D341Med (cell line): ENCODE measurements at places on chromosomes 11 and 22.
A peak's percentile ranks its signal among the peaks of the same experiment; 100 is the strongest.

DNA sequence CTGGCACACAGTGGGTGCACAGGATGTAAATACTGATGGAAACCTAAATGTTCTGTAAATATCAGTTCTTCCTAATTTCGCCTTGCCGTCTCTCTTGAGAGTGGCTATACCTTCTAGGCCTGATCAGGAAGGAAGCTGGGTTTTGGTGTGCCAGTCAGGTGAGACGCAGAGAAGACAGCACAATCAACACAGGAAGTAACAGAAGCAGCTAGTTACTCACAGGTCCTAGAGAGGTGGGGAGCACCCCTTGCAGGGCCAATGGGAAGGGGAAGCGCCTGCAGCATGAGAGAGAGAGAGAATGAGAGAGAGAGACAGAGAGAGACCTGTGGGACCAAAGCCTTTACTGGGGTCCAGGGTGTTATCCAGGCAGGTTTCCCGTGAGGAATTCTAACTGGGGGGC is 80.8 kb downstream of the FBLN1 start:
- no peak for DNase-seq

GRCh38 chr11:44303401-44303938 is 6.5 kb downstream of the ALX4 start:
- no peak for DNase-seq

GRCh38 chr22:33299245-33299956 is 241.2 kb upstream of the SYN3 start:
- no peak for DNase-seq

DNA sequence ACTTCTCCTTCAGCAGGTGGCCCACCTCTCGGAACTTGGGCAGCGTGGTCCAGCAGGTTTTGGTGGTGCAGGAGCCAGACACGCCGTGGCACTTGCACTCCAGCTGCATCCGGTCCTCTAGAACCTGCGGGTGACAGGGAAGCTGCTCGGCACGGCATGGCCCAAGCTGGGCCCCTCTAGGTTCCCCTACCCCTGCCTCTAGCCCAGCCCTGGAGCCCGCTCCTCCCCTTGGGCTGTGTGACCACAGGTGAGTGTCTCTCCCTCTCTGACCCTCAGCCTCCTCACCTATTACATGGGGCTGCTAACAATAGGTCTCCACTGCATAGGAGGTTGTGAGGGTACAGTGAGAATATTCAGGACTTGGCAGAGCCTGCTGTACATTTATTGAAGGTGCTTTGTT is 53.8 kb downstream of the WNT7B start:
- no peak for DNase-seq

DNA sequence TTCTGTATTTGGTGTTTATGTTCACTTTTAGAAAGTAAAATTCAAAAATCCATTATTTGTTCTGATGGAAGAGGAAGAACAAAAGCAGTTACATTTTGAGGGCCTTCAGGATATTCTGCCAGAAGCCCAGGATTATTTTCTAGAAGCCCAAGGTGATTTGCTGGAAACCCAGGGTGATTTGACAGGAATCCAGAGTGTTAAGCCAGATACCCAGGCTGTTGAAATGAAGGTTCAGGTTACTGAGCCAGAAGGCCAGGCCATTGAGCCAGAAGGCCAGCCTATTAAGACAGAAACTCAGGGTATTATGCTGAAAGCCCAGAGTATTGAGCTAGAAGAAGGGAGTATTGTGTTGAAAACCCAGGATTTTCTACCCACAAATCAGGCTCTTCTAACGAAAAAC is 33.1 kb downstream of the CCDC15 start:
- DNase-seq, result no peak

GRCh38 chr11:12380565-12381325 is 3.4 kb downstream of the PARVA start:
- DNase-seq, result no peak

DNA sequence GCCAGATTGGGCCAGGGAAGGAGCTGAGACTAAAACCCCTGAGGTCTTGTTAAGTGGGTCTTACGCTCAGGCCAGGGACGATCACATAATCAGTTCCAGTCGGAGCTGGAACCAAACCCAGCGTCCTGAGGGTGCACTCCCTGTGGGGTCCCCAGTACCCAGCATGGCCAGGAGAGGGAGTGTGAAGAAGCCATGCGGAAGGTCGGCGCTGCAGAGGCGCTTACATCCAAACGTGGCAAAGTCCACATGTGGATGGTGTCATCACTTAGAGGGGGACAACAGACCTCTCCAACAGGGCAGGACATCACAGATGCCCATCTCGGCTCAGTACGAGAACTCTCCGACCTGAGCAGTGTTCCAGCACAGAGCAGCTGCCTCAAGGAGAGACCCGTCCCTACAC is 8.3 kb downstream of the ATP5MGL start:
- peak; percentile 59 for DNase-seq

- DNase-seq, result no peak
Observed at GRCh38 chr11:79570104-79570503, 129.3 kb upstream of the TENM4 start.

DNA sequence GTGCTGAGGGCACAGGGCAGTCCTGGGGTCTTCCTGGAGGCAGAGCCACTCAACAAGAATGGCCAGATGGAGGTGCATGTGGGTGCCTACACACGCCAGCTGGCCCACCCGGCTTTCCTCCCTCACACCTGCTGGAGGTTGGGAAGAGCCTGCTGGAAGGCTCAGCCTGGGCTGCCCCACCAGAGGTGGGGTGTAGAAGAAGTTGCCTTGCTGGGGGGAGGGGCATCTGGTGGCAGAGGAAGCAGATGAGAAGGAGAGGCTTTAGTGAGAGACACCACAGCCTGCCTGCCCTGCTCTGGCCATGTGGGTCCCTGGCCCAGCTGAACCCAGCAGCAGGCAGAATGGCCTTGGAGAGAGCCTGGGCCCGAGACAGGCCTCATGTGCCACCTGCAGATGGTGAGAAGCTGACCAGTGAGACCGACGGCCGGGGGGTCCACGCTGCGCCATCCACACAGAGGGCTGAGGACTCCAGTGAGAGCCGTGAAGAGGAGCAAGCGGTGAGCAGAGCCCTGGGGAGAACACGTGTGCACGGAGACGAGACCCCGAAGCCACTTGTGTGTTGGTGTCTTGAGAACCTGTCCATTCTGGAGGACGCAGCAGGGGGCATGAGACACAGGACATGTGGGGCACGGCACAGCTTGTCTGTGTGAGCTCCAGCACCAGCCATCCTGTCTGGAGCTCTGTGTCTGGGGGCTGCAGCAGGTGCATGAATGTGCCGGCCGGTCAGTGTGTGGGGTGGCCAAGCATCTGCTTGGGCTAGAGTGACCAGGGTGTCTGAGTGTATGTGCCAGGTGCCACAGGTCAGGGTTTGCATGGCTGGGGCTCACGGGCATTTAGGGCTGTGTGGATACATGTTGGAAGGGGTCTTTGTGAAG is 2.7 kb downstream of the B4GALNT4 start:
- peak; percentile 55 for DNase-seq

DNA sequence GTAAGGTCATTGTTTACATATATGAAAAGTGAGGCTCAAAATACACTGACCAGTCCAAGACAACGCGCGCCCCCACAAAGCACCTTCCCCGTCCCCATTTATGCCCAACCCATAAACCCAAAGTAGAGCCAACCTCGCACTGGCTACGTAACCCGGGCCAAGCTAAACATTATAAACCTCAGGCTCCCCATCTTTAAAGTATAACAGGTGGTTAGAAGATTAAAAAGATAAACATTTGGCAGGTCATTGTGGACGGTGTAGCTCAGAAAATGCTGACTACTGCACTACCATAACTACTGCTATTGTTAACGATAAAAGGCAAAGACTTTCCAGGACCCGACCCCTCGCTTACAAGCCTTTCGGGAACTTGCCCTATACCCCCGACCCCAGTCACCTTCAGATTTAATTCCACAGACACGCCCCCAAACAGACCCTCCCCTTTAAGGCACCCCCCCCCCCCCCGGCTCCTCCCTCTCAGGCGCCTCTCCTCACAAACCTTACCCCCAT is 470 bp downstream of the NUMA1 start:
- no peak for DNase-seq

- no peak for DNase-seq
Observed at GRCh38 chr22:18012531-18012930, 11.8 kb downstream of the MICAL3 start.

GRCh38 chr11:85495918-85496317 is 131.2 kb downstream of the DLG2 start:
- DNase-seq, result no peak

DNA sequence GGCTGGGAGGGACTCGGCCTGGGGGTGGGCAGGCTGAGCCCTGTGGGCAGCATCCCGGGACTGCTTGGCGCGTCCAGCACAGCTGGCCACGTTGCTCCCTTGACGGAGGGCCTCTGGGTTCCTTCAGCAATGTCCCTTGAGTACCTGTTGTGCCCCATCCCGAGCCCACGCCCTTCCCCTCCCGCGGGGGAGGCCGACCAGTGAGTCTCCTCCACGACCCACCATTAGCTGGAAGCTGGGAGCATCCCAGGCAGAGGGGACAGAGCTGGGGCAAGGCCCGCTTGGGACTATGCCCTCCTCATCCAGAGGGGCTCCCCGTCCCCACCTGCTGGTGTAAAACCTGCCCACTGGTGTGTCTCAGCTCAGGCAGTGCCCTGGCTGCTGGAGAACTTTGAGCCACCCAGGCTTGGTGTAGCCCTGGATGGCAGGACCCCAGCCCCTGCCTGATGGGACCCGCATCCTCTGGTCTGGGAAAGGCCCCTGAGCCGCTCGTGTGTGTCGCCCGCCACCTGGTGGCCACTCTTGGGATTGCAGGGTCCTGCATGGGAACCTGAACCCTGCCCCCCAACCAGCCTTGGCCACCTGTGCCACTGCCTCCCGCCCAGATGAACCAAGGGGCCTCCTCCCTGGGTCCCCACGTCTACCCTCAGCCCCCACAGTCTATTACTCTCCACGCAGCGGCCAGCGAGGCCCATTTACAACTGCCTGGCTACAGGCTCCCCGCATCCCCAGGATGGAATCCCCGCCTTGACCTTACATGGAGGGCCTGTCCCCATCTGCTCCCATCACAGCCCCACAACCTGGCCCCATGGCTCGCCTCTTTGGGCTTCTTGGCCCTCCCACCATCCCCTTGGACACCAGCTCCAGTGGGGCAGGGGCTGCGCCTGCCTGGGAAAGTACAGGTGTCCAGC is 16.6 kb upstream of the ARHGAP8 start:
- peak; percentile 91 for DNase-seq

GRCh38 chr11:420054-420910 is 5.5 kb upstream of the SIGIRR start:
- no peak for DNase-seq

GRCh38 chr22:44473166-44473565 is 24.9 kb downstream of the RTL6 start:
- no peak for DNase-seq
